ENCODE measurements at places on chromosomes 12 and 14.

GRCh38 chr12:103810111-103810510, 30.9 kb downstream of the NT5DC3 start:
- no peak for DNase-seq

DNA sequence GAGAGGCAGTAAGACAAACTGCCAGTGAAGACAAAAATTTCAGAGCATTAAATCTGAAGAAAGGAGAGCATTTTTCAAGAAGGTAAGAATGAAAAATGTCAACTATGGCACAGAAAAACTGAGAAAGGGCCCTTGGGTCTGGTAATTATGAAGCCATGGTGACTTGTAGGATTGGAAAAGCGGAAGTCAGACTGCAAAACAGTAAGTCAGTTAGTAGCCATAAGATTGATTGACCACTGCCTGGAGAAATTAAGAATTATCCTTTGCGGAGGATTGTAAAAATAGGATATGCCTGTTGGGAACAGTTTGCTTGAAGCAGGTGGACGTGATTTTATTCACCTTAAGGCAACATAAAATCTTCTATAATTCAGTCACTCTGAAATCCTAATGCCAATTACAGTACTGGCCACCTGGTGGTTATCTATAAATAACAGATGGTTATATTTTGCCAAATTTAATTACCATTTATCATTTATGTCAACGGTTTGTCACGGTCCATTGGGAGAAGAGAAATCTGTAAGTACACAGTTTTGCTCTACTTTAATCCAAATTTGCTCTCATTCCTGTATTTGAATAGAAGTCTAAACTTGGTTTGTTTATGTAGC, 127.1 kb upstream of the CNTN1 start:
- no peak for DNase-seq

- no peak for DNase-seq
Measured at GRCh38 chr14:31297701-31298344, 90.2 kb upstream of the HECTD1 start.

DNA sequence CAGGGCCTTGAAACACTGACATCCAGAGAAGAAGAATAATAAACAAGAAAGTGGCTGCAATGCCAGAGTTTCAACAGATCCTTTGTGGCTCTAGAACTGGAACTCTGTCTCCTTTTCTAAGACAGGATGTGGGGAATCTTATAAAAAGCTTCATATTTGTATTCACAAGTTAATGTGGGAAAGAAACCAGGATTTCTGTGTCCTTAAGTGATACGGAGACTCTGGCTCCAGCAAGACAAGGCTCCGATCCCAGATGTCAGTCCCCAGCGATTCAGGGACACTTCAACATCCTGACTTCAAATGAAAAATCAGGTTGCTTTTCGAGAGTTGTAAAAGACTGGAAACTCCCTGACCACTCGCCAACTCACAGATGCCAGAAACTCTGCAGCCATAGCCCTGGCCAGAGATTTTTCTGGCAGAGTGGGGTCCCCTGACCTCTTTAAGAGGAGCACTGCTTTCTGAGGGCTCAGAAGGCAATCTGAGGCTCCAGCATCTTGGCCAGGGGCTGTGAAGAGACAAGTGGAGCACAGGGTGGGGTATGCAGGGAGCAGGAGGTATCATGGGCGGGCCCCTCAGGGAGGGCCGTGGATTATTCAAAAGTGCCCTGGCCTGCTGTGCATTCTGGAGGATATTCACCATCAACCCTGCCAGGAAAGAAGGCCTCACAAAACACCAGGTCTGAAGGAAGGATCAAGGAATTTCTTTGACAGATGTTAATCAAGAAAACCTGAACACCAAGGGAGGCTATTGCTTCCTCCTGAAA, 53.3 kb downstream of the TMX1 start:
- no peak for DNase-seq

- DNase-seq, result no peak
Measured at GRCh38 chr12:105860561-105861207, 278.1 kb downstream of the NUAK1 start.

DNA sequence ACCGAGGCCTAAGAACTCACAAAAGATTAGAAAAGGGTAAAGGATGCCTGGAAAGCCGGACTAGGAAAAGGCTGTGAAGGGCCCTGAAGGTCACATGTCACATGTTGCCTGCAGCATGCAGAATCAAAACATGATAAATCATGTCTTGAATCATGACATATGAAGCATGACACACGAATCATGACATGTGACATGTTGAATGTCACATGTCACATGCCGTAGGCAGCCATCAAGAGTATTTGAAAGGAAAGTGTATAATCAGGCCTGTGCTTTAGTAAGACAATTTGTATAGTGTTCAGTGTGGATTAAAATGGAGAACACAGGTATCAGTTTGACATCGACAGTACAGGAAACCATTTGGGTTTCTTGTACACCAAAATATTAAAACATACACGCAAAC, 30.8 kb downstream of the IFNG-AS1 start:
- DNase-seq, result no peak

DNA sequence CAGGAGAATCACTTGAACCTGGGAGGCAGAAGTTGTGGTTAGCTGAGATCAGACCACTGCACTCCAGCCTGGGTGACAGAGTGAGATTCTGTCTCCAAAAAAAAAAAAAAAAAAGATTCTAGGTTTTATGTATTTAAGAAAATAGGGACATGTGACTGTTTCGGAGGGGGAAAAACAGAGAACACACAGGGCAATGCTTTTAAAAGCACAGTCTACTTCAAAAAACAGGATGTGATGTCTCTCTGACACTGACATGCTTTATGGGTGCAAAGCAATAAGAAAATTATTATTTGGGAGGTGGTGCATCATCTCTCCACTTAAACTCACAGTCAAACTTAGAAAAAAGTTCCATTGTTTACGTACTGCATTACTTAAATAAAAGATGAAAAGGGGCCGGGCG, 28.7 kb downstream of the CLIP1 start:
- DNase-seq, result no peak

- DNase-seq, result no peak
Measured at GRCh38 chr12:52513736-52514135, 6.5 kb downstream of the KRT5 start.

DNA sequence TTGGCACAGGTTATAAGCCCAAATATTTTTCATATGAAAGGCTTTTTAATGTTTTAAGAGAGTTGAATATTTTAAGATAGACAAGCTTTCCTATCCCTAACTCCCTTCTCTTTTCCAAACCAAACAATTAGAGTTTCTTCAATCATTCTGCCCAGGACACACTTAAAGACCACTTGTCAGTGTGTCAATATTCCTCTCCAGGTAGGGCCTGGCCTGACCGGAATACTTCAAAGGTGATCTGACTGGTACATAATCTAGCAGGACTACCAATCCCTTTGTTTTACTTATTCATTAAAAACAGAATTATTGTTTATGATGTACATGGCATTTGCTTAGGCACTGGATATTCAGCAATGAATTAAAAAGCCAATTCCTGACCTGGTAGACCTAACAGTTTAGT, 24.2 kb upstream of the SNRPF start:
- DNase-seq, result no peak

All from GF-D8 (cell line).